Forelimb muscle (tissue), 1 donor: ENCODE measurements at places on chromosomes 12 and 14.

DNA sequence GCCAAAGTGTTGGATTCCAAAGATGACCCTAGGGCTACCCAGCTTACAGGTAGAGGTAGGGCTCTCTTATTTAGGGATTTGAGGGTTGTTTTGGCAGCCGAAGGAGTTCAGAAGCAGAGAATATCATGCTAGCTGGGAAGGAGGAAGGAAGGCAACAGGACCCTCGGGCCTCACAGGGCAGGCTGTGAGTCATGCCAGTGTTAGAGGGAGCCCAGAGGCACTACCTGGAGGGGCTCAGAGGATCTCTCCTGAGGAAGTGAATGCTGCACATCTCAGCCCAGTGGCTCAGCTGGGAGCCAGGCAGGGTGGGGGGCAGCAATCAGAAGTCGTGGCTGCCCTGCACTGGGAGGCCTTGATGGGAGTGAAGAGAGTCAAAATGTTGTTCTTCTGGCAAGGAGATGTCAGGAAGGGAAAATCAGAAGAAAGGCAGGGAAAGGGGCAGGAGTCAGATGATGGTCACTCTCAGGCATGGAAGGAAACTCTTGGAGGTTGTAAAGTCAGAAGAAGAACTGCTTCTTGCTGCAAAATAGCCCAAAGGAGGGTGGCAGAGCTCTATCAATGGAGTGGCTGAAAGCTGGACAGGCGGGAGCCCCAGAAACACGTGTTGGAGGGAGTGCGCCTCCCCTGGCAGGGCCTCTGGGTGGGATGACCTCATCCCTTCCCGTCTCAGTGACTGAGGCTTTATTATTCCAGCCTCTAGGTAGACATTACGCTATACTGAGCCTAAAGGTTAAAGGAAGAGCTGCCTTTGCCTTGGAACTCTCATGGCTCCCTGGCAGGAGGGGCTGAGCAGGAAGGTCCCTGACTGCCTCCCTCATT, 141.3 kb downstream of the SMOC1 start:
- DNase-seq: no peak

- no peak for DNase-seq
Measured at GRCh38 chr12:79775355-79776027, 84.7 kb upstream of the PAWR start.

DNA sequence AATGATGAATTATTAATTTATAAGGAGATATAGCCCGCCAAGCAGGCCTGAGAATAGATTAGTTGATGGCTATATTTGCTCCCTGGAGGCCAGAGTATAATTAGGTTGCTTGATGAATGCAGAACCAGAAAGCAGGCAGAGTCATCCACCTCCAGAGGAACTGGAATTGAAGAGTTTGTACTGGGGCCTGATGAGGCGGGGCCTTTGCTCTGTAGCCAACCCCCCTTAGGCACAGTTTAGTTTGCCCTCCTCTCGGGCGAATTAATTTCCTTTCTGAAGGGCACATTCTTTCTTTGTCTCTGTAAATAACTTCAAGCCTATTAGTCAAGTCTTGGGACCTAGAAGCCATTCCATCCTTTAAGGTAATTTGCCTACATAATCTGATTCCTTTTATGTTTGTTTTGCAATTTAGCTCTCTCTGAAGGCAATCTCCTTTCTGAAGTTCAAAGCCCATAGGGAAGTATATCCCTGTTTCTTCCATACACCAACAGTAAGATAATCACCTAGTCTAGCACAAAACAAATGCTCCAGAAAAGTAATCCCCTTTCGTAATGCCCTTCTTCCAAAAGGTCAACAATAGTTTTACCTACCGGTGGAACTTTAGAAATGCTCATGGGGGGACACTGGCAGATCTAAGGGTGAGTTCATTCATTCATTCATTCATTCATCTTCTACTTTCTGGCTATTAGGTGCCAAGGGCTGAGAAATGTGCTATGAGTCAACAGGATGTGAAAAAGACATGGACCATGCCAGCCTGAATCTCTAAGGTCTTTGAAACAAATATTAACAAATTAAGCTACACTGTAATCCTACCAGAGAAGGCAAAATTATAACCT, 84.8 kb upstream of the NUDT4 start:
- DNase-seq: no peak

DNA sequence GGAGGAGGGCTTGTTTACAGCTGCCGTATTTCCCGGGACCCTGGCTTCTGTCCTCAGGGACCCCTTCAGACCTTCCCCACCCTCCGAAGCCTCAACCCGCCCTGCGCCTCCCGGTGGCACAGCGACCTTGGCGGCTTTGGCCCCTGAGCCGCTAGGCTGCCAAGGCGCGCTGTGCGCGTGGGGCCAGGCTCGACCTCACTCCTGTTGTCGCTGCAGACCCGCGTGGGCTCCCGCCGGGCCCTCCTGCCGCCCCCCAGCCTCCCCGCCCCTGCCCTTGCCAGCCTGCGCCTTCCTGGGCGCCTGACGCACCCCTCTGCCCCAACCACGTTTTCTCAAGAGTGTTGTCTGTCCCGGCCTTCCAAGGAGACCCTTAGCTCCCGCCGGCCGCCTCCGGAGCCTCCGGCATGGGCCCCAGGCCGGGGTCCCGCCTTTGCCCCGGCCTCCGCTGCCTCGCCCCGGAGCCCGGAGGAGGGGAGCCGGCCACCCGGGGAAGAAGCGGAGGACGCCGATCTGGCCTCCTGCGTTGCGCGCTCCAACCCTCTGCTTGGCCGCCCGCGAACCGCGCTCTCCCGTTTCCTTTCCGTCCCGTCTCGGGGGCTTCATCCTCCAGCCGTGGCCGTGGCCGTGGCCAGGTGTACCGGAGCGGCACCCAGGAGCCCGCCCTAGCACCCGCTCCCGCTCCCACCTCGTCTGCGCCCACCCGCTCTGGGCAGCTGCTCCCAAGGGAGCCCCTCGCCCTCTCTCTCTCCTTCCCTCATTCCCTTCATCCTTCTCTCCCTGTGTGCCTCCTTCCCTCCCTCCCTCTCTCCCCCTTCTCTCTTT, 19.9 kb downstream of the PPP2R5C start:
- DNase-seq: no peak

GRCh38 chr14:70005281-70005805, 126.1 kb downstream of the SMOC1 start:
- DNase-seq: no peak

DNA sequence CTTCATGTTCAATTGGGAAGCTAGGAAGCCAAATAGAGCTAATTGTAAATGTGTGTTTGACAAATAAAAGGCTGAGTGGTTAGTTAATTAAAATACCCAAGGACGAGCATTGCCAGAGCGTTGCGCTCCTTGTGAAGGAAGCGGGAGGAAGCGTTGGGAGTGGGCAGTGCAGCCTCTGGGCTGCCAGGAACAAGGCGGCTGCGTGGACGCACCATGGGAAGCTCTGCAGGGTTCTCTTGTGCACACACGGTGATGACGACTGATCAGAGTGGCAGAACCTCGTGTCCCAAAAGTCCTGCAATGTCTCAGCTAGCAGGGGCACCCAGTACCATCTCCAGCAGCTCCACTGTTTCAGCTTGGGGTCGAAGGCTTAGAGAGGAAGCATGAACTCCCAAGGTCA, 546.6 kb upstream of the TMEM132C start:
- no peak for DNase-seq

GRCh38 chr12:6946033-6946919, 2.5 kb downstream of the C12orf57 start:
- no peak for DNase-seq

- no peak for DNase-seq
Measured at GRCh38 chr14:75982266-75983018, 647 bp upstream of the TGFB3 start.

DNA sequence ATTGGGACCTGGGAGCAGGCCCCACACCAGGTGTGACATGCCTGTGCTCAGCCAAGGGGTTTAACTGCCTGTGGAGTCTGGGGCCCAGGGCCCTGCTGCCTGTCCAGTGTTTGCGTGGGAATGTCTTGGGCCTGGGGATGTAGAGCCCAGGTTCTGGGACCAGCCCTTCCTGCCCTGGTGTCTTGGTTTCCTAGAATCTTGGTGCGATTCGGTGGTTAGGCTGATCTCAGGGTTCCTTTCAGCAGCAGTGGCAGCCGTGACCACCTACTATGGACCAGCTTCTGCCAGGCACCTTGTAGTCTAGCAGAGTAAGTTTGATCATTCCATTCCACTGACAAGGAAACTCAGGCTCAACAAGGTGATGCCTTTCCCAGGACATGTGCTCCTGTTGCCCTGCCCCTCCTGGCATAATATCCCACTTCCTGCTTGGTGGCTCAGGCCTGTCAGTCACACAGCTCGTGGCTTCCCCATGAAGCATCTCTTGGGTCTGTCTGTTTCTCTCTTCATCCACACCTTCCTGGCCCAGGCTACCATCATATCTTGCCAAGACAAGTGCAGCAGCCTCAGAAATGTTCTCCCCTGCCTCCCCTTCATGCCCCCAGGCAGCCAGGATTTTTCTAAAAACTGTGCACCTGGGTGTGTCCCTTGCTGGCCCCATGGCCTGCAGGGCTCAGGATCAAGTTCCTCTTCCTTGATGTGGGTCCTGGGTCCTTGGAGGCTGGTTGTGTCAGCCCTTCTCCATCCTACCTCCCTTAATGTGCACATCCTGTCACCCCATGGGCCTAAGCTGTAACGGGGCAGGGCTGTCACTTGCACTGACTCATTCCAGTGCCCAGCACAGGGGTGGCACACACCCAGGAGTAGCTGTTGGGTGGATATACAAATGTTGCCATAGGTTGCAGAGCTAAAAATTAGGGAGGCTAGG, 101.6 kb downstream of the SLC25A47 start:
- DNase-seq: no peak

- DNase-seq: no peak
Measured at GRCh38 chr14:64769096-64770020, 65.1 kb downstream of the PLEKHG3 start.

DNA sequence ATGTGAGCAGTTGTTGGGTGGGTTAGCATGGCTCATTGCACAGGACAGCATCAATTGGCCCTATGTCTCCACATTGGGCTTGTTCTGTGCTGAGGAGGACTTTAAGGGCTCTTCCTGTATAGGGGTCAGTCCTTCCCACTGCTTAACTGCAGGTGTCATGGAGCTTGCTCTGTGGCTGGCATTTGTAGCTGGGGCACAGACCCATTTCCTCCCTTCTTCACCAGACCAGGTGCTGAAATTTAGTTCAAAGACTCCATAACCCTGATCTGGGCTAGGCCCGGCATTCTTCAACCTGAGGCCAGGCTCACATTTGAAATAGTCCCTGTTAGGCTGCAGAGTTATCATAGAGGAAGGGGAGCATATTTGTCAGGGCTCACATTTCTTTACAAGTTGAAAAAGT, 12.8 kb downstream of the CHST11 start:
- no peak for DNase-seq

DNA sequence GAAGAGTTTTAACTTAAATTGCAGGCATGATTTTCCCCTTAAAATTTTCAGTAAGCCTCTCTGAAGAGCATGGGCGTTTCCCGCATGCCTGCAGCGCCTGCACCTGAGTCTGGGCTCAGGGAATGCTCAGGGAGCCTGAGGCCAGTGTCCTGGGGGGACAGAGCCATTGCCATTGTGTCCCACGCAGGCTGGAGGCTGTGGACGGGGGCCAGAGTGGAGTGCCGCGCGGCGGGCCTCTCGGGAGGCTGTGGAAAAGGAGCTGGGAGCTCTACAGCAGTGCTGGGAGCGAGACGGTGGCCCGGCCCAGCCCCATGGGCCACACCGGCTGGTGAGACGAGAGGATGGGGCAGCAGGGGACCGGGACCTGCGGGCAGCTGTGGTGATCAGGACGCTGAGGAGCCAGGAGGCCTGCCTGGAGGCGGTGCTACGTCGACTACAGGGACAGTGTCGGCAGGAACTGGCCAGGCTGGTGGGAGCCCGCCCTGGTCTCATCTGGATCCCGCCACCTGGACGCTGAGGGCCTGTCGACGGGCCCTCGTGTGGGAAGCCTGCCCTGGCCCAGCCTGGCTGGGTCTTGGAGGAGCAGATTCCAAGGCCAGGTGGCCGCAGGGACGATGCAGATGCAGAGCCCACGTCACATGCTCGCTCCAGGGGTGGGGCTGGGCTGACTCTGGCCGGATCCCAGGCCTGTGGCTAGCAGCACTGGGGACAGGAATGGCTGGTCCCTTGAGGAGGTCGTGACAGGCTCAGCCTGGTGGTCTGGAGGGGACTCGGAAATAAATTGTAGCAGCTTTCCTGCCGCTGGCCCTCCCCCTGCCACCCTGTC, 7.6 kb downstream of the TEDC1 start:
- DNase-seq: no peak

GRCh38 chr12:59603754-59604153, 7.9 kb downstream of the SLC16A7 start:
- DNase-seq: no peak

DNA sequence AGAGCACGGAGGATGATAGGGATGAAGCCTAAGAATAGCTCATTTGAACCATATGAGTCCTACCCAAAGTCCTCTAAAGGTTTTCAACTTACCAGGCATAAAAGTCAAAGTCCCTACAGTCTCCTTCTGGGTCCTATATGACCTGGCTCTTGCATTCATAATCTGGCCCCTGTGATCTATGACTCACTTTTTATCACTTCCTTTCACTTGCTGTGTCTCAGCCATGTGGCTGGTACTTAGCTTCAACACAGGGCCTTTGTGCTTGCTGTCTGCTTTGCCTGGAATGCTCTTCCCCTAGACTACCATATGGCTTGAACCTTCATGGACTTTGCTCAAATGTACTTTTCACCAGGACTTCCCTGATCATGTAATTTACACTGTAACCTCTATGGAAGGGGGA, 137.6 kb upstream of the TMTC1 start:
- no peak for DNase-seq

GRCh38 chr12:51323966-51324895, at the start of gene BIN2:
TSS of gene BIN2 (minus strand) at chr12:51324174. CDS start at chr12:51324102, 72 bp downstream.
- no peak for DNase-seq

DNA sequence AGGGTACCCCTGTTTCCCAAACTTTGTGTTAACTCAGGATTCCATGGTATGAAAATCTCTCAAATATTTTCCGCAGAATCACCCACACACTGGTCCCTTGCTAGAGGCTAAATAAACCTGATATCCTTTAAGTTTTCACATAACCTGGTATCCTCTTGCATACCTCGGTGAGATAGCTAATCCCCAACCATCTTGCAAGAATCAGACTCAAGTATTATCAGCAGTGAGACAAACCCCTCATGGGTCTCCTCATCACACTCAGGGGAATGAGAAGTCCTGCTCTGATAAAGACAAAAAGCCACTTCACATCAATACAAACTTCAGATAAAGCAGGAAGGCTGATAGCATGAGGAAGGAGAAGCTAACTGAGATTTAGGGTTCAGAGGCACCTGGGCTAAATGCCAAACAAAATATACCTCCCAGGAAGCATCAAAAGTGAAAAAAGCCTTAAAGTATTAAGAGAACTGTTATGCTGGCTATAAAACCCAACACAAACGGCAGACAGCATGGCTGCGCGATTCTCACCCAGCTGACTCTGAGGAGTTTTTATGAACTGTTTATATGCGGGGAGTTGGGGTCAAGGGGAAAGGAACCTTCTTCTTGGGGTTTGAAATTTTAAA, 96.5 kb downstream of the FOXN3 start:
- DNase-seq: no peak
